CD4-positive, alpha-beta T cell treated with Interferon alpha-2 for 1 hour (primary cell): ENCODE measurements at places on chromosomes 12 and 14.

DNA sequence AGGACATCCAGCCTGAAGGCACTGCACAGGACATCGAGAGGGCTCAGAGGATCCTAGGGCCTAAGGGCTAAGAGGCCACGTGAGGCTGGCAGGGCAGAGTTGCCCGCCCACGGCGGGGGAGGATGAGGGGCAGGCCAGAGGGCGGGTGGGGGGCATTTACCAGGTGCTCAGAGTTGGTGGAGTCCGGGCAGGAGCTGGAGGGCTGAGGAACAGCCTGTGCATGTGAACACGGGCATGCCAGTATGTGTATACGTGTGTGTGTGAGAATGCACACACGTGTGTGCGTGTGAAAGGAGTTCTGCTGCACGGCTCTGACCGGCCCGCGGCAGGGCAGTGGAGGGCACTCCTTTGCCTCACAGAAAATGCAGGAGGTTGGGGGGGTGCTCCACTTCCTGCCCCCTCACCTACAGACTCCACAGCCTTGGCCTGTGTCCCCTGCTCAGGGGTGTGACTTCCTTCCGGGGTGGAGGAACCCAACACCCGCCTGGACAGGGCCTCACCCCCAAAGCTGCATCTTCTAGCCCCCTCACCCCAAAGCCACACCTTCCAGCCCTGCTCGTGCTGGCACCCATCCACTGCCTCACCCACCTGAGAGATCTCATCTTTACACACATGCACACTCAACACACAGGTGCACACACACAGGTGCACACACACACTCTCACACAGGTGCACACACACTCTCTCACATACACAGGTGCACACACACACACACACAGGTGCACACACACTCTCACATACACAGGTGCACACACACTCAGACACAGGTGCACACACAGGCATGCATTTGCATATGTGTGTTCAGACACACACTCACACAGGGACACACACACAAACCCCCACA lies 11.8 kb upstream of the GPR132 start:
- DNase-seq = no peak

DNA sequence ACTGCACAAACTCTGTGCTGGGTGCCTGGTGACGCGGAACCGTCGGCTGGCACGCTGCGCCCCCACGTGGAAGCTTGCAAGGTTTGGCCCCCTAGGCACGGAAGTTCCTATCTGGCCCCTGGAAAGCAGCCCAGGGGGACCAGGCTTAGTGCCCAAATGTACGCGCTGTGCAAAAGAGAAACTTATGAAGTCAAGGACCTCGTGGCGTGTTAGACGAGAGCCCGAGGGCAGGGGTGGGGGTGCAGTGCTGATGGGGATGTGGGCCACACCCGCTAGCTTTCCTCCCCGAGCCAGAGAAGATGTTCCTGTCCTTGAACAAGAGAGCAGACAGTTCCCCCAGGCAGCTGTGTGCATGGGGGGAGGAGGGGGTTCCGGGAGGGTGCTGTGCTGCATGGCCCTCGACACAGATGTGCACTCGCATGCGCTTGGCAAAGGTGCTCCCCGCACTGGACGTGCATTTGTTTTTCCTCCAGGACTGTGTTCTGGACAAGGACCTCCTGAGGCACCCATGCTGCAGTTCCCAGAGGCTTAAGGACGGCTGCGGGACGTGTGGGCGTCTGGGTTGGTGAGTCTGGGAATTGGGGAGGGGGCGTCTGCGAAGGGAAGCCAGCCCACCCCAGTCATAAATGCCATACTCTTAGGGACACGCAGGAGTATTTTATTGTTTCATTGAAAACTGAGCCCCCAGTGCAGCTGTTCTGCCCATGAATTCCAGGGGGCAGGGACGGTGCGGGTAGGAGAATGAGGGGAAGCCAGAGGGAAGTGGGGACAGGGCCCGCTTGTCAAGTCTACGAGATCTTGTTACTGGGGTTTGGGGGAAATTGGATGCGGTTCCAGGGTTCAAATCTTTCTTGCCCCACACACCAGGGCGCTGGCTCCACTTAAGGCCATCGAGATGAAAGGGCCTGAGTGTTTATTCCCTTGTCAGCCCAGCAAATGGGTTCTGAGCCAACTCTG lies 80.0 kb downstream of the NTF3 start:
- DNase-seq = no peak

- no peak for DNase-seq
Measured at GRCh38 chr12:116636608-116637519, 77.7 kb downstream of the MAP1LC3B2 start.

DNA sequence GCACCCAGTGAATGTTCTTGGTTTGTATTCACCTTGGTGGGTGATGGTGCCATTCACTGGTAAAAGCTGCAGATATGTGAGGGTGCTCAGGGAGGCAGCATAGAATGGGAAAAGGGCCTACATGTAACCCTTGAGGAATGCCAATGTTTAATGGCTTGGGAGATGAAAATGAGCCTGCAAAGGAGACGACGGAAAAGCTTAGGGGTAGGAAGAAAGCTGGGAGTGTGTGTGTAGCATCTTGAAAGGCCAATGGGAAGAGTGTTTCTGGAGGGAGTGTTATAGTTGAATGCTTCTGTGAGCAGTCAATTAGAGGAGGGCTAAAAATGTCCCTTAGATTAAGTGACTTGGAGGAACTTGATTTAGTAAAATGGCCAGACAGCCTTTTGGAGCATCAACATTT lies 24.9 kb downstream of the PPM1A start:
- DNase-seq = no peak

DNA sequence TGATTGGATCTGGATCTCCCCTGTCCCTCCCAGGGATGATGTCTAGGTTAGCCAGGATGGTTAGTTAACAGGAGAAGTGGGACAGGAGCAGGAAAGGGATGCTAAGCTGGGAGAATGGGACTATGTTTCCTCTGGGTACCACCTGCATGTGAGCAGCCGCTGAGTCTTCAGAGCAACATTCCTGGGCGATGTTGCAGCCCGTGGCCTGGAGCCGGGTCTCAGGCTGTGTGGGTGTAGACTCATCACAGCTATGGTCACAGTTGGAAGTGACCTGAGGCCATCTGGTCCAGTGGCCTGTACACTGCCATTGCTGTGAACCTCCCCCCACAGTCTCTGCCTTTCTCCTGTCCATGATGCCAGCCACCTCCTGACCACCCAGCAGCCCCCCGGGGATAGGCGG lies 422.6 kb downstream of the DPF3 start:
- DNase-seq = no peak
